Breast epithelium (tissue), 4 donors: ENCODE measurements at places on chromosomes 7 and 10.

DNA sequence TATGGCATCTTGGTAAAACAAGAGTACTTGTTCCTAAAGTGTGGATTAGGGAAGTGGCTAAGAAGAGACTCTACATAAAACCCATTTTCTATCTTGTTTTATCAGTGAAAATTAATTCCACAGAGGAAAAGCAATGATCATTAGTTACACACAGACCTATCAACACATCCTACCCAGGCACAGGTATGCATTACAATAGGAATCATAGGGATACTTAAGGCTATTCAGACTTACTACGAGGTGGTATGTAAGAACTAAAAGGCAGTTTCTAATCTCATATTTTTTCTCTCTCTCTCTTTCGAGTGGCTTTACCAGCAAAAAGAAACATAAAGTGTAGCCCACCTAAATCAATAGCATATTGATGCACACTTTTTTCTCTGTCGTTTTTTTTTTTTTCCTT, 166.3 kb upstream of the FEZF1 start:
- H3K4me1 ChIP-seq: no peaks in the 10 kb centered on the region
- H3K27ac ChIP-seq: no peak overlapping the region
- DNase-seq: no peak
- no peaks in the 10 kb centered on the region for H3K27me3 ChIP-seq
- no peak overlapping the region for H3K4me3 ChIP-seq

GRCh38 chr7:25624833-25625232, 396.5 kb upstream of the NPVF start:
- H3K27ac ChIP-seq: no peak overlapping the region
- H3K36me3 ChIP-seq: no peaks in the 10 kb centered on the region
- no peaks in the 10 kb centered on the region for H3K27me3 ChIP-seq
- H3K4me1 ChIP-seq: no peaks in the 10 kb centered on the region
- no peak overlapping the region for H3K4me3 ChIP-seq
- DNase-seq: no peak

GRCh38 chr10:11280187-11280932, 262.7 kb downstream of the CELF2 start:
- no peak for DNase-seq
- H3K4me1 ChIP-seq: no peaks in the 10 kb centered on the region
- no peak overlapping the region for H3K4me3 ChIP-seq
- H3K36me3 ChIP-seq: no peaks in the 10 kb centered on the region

DNA sequence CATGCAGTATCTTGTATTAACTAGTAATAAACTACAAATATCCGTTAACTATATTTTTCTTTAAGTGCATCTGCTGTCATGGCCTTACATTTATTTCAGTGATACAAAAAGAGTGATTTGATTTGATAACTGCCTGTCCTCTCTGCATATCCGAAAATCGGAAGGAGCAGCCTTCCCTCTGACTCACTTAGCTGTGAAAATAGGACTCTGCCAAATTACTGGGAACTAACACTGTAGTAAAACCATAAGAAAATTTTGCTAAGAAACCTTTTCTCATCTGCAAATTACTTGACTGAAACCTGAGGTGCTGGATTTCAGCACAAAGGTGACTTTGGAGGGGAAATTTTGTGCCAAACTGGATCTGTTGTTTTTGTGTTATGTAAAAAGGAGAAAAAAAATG, 176.6 kb upstream of the MKLN1 start:
- H3K4me1 ChIP-seq: no peaks in the 10 kb centered on the region
- no peak for DNase-seq
- no peaks in the 10 kb centered on the region for H3K36me3 ChIP-seq
- no peak overlapping the region for H3K27ac ChIP-seq
- H3K27me3 ChIP-seq: no peaks in the 10 kb centered on the region

DNA sequence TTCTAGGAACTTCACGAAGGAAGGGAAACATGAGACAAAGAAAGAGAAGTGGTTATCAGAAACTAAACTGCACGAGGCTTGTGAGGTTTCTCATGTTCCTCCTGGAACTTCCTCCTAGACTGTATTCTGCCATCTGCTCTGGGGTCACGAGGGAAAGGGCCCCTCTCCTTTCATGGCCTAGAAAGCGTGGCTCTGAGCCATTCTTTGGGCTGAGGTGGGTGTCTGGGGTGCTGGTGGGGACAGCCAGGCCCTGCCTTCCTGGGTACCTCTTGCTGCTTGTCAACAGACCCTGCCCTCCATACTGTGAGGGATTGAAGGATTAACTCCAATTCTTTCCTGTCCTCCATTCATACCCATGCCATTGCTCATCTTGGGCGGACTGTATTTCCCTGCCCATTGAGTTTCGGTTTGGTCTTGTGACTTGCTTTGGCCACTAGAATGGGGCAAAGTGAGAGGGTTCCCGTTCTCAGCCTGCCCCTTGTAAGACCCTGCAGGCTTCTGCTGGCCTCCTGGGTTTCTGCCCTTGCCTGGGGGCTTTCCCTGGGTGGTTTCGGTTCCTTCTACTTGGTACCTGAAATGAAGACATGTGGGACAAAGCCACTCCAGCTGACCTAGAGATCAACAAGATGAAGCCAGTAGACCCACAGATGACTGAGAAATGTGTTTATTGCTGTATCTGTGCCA, 14.9 kb upstream of the GIMAP8 start:
- H3K27me3 ChIP-seq: no peaks in the 10 kb centered on the region
- no peaks in the 10 kb centered on the region for H3K4me1 ChIP-seq
- no peak overlapping the region for H3K4me3 ChIP-seq
- no peak overlapping the region for H3K27ac ChIP-seq
- no peaks in the 10 kb centered on the region for H3K36me3 ChIP-seq
- no peak for DNase-seq

GRCh38 chr10:118952493-118953295, 76.8 kb upstream of the NANOS1 start:
- DNase-seq: no peak
- no peaks in the 10 kb centered on the region for H3K4me1 ChIP-seq
- H3K27ac ChIP-seq: no peak overlapping the region

DNA sequence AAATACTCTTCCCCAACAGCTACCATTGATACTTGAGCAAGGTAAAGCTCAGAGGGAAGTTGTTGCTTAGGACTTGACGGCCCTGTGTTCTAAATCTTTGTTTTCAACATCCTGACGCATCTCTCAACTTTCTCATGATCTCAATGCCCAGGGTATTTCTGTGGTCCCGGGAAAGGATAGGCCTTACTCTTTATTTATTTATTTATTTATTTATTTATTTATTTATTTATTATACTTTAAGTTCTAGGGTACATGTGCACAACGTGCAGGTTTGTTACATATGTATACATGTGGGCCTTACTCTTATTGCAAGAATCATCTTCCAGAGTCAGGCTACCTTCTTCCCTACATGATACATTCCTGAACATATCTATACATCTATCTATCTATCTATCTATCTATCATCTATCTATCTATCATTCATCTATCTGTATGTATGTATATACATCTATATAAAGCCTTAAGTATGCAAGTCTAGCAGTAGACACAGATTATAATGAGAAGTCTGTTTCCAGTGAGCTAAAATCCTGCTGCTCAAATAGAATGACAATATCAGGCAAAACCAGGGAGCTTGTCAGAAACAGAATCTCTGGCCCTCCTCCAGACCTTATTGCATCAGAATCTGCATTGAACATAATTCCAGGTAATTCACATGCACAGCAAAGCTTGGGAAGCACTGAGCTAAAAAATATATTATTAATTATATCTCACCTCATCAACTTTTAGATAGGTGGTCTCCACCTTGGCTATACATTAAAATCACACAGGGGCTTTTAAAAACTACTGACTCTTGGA, 12.2 kb upstream of the CPA5 start:
- no peaks in the 10 kb centered on the region for H3K27me3 ChIP-seq
- H3K4me3 ChIP-seq: no peak overlapping the region
- no peak overlapping the region for H3K27ac ChIP-seq
- H3K4me1 ChIP-seq: no peaks in the 10 kb centered on the region

GRCh38 chr10:103658049-103658577, 164.6 kb downstream of the NEURL1 start:
- peak overlapping the region; percentile 97 for H3K27ac ChIP-seq
- no peak for DNase-seq
- H3K4me1 ChIP-seq: peaks cover 4% of the 10 kb centered on the region
- no peaks in the 10 kb centered on the region for H3K36me3 ChIP-seq
- H3K4me3 ChIP-seq: peak overlapping the region; percentile 89

GRCh38 chr7:30750683-30751650, 968 bp upstream of the INMT start:
- no peak overlapping the region for H3K4me3 ChIP-seq
- H3K27me3 ChIP-seq: no peaks in the 10 kb centered on the region
- no peaks in the 10 kb centered on the region for H3K36me3 ChIP-seq
- H3K4me1 ChIP-seq: no peaks in the 10 kb centered on the region

- DNase-seq: no peak
- H3K27ac ChIP-seq: no peak overlapping the region
- no peaks in the 10 kb centered on the region for H3K4me1 ChIP-seq
Observed at GRCh38 chr7:87021285-87021684, 38.2 kb downstream of the ELAPOR2 start.

GRCh38 chr10:119316002-119316358, 108.6 kb downstream of the GRK5 start:
- no peaks in the 10 kb centered on the region for H3K36me3 ChIP-seq

DNA sequence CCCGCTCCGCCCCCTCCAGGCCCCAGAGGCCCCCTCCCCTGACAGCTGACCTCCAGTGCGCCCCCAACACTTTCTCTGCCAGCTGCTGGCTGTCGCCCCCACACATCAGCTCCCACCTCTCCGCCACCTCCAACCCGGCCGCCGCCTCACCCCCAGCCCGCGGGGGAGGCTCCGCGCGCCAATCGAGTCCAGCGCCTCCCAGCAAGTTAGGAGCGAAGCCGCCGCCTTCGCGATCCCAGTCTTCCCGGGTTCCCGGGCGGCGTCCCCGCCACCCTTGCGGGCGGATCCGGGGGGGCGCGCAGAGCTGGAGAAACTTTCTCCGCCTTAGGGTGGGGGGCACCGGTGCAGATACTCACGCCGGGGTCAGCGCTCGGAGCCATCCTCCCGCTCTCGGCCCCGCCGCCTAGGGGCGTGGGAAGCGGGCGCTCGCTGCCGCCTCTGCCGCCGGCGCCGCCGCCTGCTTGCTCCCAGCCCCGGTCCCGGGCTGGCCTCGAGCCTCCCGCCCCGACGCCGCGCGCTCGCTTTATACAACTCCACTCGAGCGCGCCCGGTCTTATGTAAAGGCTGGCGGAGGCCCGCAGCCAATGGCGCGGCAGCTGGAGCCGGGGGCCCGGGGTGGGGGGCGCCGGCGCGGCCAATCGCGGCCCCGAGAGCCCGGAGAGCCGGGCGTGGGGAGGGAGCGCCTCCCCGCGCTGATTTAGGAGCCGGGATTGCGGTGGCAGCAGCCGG, at the start of gene CRTAC1:
TSS of gene CRTAC1 (minus strand) at position 529 of the 729 bp plus-strand sequence. CDS start at position 380, 149 bp downstream.
- no peak within 1 kb of the TSS for H3K27ac ChIP-seq
- no peak for DNase-seq
- H3K27me3 ChIP-seq: no peaks in the 10 kb centered on the region
- H3K4me3 ChIP-seq: peak within 1 kb of the TSS; percentile 61

GRCh38 chr10:112663234-112664125, 216.5 kb downstream of the VTI1A start:
- H3K4me3 ChIP-seq: no peak overlapping the region
- H3K4me1 ChIP-seq: no peaks in the 10 kb centered on the region
- no peaks in the 10 kb centered on the region for H3K27me3 ChIP-seq
- H3K27ac ChIP-seq: no peak overlapping the region

GRCh38 chr7:7416031-7416858, 119.4 kb downstream of the COL28A1 start:
- DNase-seq: no peak
- peak overlapping the region; percentile 31 for H3K27ac ChIP-seq
- H3K4me3 ChIP-seq: no peak overlapping the region
- H3K27me3 ChIP-seq: no peaks in the 10 kb centered on the region
- H3K36me3 ChIP-seq: no peaks in the 10 kb centered on the region
- peaks cover 10% of the 10 kb centered on the region for H3K4me1 ChIP-seq

DNA sequence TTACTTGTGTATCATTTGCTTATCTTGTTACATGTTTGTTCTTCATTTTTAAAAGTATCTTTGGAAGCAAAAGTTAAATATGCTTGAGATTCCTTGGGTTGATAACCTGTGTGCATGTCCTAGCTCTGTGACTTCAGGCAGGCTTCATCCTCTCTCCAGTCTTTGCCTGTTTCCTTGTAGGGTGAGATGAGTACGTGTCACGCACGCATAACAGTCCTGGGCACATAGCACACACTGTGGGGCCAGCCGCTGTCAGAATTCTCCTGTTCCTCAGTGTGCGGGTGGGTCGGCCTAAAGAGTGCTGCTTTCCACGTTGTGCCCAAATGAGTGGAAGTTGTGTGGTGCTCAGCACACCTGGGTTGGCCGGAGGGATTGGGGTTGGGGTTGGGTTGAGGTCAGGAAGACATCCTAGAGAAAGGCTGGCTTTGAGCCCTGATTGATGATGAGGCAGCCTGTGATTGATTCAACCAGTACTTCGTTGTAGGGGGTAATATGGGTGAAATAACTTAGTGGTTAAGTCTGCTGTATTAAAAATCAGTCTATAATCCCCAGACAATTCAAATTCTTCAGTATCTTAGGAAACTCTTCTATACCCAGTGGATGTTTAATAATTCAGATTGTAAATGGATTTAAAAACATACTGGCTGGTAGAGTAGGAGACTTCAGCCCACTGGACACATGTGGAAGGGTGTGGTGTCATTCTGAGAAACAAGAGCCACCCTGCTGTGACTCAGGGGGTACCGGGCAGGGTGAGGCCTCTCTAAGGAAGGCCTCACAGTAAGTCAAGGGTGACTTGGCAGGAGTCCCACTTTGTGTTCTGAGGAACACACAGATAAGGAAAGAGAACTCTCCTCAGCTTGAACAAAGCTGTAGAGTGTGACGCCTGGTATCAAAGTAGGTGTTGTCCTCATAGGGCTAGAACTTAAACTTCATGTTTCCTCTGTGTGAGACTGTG, 54.8 kb downstream of the DAGLB start:
- H3K4me1 ChIP-seq: peaks cover 19% of the 10 kb centered on the region
- H3K27me3 ChIP-seq: no peaks in the 10 kb centered on the region
- no peaks in the 10 kb centered on the region for H3K36me3 ChIP-seq
- no peak overlapping the region for H3K4me3 ChIP-seq

- H3K27ac ChIP-seq: no peak overlapping the region
- H3K27me3 ChIP-seq: no peaks in the 10 kb centered on the region
- H3K4me1 ChIP-seq: no peaks in the 10 kb centered on the region
Observed at GRCh38 chr10:77474386-77474785, 163.2 kb downstream of the KCNMA1 start.

- no peak overlapping the region for H3K4me3 ChIP-seq
- H3K27ac ChIP-seq: no peak overlapping the region
- no peaks in the 10 kb centered on the region for H3K4me1 ChIP-seq
Observed at GRCh38 chr10:76080991-76081390, 649.6 kb downstream of the LRMDA start.

DNA sequence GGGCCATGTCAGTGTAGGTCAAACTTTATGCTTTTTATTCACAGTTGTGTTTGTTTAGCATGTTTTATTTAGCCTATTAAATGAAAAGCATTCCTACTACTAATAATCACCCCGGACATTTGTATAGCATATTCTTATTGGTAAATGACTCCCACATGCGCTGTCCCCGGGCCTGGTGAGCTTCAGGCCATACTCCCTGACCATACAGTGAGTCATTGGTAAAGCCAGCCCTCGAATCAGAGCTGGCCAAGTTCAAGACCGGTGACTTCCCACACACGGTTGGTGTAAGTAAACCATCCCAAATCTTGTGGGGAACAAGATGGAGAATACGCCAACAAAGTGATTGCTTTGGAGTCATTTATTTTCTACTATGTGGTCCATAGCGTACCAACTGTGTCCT, 238.7 kb upstream of the TCF7L2 start:
- no peak overlapping the region for H3K4me3 ChIP-seq
- no peaks in the 10 kb centered on the region for H3K36me3 ChIP-seq
- DNase-seq: no peak
- H3K4me1 ChIP-seq: no peaks in the 10 kb centered on the region
- H3K27ac ChIP-seq: no peak overlapping the region
